Lung (tissue), 17 donors: ENCODE measurements at places on chromosomes 12 and 14. TPM values are rescaled to one million over a fixed set of nuclear protein-coding genes. Genes with fewer than 3 reads are reported as not detected.

SPIC gene
- not detected for total RNA-seq

DNA sequence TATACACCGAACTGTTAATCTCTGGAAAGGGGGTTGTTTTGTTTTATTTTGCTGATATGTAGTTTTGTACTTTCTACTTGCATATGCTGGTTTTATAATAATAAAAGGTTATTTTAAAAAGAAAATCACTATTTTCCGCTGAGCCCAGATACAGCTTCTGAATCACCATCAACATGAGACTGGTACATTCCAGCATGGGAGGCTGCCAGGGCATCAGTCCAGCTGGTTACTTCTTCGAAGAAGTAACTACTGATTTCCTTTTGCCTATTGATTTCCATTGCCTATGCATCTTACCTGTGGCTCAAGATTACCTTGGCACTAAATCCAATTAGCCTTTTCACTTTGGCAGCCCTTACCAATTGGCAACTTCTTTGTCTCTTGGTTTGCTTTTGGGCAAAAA is 11.7 kb upstream of the OSBPL8 start:
- no peak for DNase-seq
- H3K36me3 ChIP-seq = no peaks in the 10 kb centered on the region
- H3K4me3 ChIP-seq = no peak overlapping the region
- H3K27ac ChIP-seq = no peak overlapping the region

DNA sequence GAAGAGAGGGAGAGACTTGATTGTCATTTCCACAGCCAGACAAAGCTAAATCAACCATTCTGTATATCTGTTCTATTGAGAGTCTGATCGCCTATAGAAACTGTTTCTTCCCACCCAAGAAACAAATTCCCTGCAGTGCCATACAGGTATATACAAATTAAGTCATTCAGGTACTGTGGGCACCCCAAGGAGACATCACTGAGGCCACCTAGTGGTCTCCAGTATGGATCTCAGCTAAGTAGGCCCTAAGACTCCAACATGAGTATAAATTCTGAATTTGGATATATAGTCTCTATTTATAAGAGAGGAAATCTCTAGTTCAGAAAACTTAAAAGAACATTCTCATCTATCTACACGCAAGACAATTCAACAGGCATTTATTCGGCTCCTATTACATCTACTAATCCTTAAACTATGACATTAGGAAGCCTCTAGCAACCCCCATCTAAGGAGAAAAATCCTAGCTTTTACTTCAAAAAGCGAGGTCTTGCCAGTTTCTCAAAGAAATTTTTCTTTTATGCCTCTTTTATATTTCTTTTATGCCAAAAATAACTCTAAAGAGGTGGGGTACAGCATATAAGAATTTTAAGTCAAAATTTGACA is 62.6 kb downstream of the DCAF5 start:
- no peak overlapping the region for H3K27ac ChIP-seq
- H3K4me3 ChIP-seq = no peak overlapping the region
- no peaks in the 10 kb centered on the region for H3K27me3 ChIP-seq
- DNase-seq = peak; percentile 55
- H3K36me3 ChIP-seq = peaks cover 10% of the 10 kb centered on the region

GRCh38 chr14:100282766-100283419 is 23.4 kb downstream of the SLC25A29 start:
- no peaks in the 10 kb centered on the region for H3K27me3 ChIP-seq
- DNase-seq = no peak
- no peaks in the 10 kb centered on the region for H3K36me3 ChIP-seq
- no peak overlapping the region for H3K4me3 ChIP-seq
- H3K27ac ChIP-seq = no peak overlapping the region
- H3K4me1 ChIP-seq = no peaks in the 10 kb centered on the region

HCFC2 gene
- total RNA-seq = 30.5 TPM

RNASE7 gene
- total RNA-seq = not detected

GRCh38 chr14:63193236-63193635 is 11.0 kb upstream of the RHOJ start:
- H3K36me3 ChIP-seq = no peaks in the 10 kb centered on the region
- no peaks in the 10 kb centered on the region for H3K4me1 ChIP-seq
- H3K27ac ChIP-seq = no peak overlapping the region
- no peak for DNase-seq
- H3K4me3 ChIP-seq = no peak overlapping the region

DNA sequence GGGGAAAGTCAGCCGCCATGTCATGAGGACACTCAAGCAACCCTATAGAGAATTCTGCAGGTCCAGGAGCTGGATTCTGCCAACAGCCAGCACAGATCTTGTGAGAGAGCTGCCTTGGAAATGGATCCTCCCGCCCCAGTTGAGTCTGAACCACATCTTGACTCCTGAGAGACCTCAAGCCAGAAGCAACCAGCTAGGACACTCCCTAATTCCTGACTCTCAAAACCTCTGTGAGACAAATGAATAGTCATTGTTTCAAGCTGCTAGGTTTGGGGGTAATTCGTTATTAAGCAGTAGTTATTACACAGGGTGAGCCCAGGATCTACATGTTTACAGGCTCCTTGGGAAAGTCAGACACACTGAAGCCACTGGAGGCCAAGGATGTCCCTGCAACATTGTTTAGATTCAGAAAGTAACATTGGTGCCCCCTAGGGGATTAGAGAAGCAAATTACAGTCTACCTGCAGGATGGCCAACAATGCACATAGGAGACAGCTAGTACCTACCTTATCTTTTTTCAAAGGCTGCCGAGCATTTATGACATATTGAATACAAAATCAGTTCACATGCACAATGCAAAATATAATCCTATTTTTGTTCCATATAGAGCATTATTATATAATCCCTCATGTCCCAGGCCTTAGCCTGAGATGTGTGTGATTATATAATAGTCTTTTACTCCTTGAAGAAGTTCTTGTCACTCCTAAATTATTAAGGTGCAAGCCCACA is 57.9 kb upstream of the FICD start:
- H3K36me3 ChIP-seq = no peaks in the 10 kb centered on the region
- no peaks in the 10 kb centered on the region for H3K27me3 ChIP-seq
- no peak overlapping the region for H3K27ac ChIP-seq

APOLD1 gene
- 22.9 TPM for total RNA-seq

- H3K4me1 ChIP-seq = no peaks in the 10 kb centered on the region
- H3K4me3 ChIP-seq = no peak overlapping the region
- H3K36me3 ChIP-seq = no peaks in the 10 kb centered on the region
- H3K27ac ChIP-seq = no peak overlapping the region
These were observed 96.8 kb upstream of the NTF3 start for GRCh38 chr12:5335069-5335468.

PRH2 gene
- not detected for total RNA-seq

OR6S1 gene
- total RNA-seq = not detected

SLC2A14 gene
- total RNA-seq = 0.12 TPM

- H3K4me1 ChIP-seq = peaks cover 14% of the 10 kb centered on the region
- H3K27me3 ChIP-seq = peaks cover 49% of the 10 kb centered on the region
- no peak overlapping the region for H3K27ac ChIP-seq
- H3K4me3 ChIP-seq = no peak overlapping the region
- DNase-seq = no peak
These were observed 5.3 kb downstream of the SSTR1 start for GRCh38 chr14:38213001-38213400.

DNA sequence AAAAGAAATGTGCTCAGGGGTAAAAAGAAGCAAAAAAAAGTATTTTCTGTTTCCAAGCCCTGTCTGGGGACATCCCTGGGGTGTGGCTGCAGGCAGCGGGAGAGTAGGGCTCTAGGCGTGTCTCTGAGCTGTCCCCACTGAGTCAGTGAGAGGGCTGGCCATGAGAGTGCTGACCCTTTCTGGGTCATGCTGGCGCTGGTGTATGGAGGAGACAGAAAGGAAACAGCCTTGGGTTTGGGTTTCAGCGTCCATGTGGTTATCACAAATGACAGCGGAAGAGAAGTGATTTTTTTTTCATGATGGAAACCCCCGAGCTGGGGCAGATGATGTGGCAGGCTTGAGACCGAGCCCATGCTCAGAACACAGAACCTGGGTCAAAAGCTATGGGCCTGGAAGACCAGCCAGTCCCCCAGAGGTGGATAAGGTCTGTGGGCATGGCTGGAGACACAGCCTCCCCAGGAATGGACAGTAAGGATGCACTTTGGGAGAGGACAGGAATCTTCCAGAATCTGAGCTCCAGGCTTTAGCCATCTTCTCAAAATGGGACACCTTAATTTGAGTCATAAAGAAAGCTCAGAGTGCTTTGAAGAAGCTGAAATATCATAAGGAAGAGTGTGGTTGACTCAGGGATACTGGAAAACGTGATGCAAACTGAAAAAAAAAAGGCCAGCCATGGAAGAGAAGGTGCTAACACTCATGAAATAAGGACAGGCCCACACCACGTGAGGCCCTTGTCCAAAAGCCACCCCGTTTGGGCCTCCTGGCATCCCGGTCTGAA is 36.2 kb downstream of the SYNE3 start:
- no peaks in the 10 kb centered on the region for H3K36me3 ChIP-seq
- no peaks in the 10 kb centered on the region for H3K4me1 ChIP-seq
- DNase-seq = no peak
- no peak overlapping the region for H3K4me3 ChIP-seq
- no peak overlapping the region for H3K27ac ChIP-seq

DNA sequence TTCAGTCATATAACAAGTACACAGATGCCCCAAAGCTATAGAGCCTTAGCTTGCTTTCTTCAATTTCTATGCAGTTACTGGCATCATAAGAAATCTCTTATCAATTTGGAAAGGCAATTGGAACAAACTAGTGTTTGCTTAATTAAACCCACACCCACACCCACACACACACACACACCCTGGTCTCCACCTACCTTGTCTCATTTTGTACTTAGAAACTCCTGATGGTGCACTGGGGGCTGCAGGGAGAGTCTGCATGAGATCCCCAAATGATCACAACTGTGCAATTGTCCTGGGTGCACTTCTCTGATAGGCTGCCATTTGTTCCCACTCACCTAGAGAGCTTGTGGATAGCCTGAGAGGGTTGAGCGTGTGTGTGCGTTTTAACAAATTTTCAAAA is 40.5 kb upstream of the PTCSC3 start:
- H3K27me3 ChIP-seq = no peaks in the 10 kb centered on the region
- no peak for DNase-seq
- peak overlapping the region; percentile 87 for H3K27ac ChIP-seq
- no peaks in the 10 kb centered on the region for H3K36me3 ChIP-seq
- peak overlapping the region; percentile 31 for H3K4me3 ChIP-seq
- H3K4me1 ChIP-seq = no peaks in the 10 kb centered on the region
